ENCODE measurements at places on chromosomes 5 and 9.
A peak's percentile ranks its signal among the peaks of the same experiment; 100 is the strongest.

DNA sequence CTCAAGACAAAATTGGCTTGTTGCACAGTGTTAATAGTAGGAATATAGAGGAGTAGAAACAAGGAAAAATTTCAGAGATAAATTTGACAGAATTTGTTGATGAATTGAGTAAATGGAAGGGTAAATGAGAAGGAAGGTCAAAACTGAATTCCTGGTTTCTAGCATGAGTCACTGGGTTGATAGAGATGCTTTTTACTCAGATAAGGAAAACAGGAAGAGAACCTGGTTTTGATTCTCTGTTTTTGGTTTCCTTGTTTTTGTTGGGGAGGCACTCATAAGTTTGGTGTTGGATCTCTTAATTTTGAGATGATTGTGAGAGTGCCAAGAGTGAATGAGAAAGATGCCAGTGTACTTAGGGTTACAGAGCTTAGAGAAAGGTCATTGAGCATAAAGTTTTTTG lies 7.1 kb downstream of the LRRC70 start:
- DNase-seq, result no peak

DNA sequence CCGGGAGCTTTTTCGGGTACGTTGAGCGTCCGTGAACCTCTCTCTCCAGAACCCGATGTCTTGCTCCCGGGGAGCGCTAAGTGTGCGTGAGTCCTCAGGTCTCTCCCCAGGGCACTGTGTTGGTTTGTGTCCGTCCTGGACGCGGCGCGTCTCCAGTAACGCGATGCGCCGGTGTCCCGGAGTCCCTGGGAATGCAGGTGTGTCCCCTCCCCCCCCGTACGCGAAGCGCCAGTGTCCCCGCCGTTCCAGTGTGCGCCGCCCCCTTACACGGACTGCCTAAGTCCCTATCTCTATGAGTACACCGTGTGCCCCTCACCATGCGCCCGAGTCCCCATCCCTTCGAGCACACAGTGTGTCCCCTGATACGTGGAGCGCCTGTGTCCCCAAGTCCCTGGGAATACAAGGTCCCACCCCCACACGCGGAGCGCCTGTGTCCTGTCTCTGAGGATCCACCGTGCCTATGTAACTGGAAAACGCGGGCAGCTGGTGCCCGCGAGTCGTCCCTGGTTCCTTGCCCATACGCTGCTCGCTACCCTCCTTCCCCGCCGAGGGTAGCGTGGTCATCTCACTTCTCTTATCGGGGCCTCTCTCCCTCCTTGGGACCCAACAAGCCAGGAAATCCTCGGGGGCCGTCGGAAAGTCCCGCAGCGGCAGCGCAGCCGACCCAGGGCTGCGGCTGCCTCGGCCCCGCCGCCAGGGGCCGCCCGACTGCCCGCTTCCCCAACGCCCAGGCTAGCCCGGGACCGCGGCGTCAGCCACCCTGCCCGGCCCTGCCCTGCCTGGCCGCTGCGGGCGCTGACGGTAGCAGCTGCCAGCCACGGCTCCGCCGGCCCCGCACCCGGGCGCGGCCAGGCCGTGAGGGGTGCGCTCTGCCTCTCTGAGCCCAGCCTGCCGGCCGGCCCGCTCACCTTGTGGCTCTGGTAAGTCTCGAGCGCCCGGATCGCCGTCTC lies 709 bp downstream of the ELL2 start:
- DNase-seq, result peak; percentile 84

GRCh38 chr5:93296338-93296737 lies 284.7 kb downstream of the NR2F1-AS1 start:
- DNase-seq, result peak; percentile 58

DNA sequence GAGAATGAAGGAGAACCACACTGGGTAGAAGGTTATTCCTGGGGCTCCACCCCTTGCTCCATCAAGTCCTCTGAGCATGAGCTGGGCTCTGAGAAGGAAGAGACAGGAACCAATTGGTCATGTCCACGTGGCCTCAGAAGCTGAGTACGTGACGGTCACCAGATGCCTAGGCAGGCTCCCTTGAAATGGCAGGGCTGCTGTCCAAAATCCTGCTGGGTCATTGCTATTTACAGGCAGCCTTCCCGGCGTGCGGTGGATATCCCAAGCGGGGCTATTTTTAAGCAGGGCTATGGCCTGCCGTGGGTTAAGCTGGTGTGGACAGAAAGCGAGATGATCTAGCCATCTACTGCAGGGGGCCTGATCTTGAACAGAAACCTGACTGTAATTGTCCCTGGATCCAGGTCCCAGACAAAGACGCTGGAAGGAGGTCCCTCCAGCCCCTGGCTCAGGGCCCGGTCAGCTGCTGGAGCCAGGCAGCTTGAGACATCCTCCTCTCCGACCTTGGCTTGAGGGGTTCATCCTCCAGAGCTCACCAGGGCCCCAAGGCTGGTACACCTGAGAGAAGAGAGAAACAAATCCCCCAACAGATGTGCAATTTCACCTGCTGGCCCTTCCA lies 550 bp upstream of the CKMT2 start:
- peak; percentile 7 for DNase-seq

- DNase-seq, result no peak
Observed at GRCh38 chr9:17229945-17230560, 95.2 kb downstream of the CNTLN start.

- no peak for DNase-seq
Observed at GRCh38 chr5:138840103-138840502, 35.0 kb downstream of the LRRTM2 start.

DNA sequence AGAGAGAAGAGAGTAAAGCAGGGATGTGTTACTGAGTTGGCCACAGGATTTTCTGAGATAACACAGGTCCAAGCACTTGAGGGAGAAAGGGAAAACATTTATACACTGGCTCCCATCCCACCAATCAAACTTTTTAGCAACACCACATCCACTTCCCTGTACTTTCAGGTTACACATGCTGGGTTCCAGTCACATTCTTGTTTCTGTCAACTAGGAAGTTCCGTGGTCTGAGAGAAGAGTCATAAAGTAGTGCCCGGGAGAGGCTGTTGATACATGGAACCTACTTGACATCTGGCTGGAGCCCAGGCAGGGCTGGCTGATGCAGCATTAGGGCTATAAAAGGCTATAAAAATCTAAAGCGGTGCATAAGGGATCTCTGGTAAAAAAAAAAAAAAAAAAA lies 473.9 kb upstream of the COX7C start:
- no peak for DNase-seq

GRCh38 chr9:117293206-117294114 lies 121.4 kb downstream of the ASTN2 start:
- no peak for DNase-seq

- no peak for DNase-seq
Observed at GRCh38 chr5:92633176-92633575, 947.8 kb downstream of the NR2F1-AS1 start.

- no peak for DNase-seq
Observed at GRCh38 chr5:665956-666711, 27.0 kb downstream of the TPPP start.

DNA sequence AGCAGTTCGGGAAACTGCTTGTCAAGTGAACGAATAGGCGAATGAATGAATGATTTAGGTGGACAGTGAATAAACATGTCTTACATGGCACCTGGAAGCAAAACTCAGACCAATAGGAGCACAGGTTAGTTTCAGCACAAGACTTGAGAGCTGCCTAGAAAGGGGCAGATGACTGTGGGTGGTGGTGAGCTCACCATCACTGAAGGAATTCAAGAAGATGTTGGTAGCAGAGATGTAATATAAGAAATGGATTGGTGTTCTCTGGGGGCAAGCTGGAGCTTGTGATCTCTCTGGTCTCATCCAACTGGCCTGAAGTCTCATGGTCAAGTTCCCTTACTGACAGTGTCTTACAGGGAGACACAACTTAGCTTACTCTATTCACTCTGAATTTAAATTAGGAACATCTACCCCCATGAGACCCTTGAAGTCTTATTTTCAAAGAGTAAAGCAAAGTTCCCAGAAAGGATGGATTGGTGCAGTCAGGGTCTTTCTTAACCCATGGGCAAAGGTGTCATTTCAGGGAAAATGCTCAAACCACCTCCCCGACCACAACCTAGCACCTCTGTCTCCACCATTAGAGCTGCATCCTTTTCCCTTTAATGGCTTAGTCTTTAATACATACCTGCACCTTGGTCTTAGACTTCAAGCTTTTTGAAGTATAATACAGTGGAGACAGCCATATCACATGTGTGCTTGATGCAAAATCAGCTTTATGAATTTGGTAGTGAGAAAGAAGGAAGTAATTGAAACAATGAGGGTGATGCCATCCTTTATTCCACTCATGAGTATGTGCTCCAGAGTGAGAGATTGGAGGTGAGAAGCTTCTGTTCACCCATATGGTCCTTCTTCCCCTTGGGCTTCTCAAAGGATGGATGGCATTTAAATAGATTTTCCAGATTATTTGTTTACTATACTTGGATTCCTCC lies 5.1 kb downstream of the LCP2 start:
- no peak for DNase-seq

- no peak for DNase-seq
Observed at GRCh38 chr5:102622262-102622661, 123.5 kb upstream of the SLCO6A1 start.

- DNase-seq, result no peak
Observed at GRCh38 chr5:157650991-157651611, 1.1 kb downstream of the SOX30 start.

GRCh38 chr5:109654455-109654854 lies 35.3 kb upstream of the MAN2A1 start:
- DNase-seq, result peak; percentile 88

DNA sequence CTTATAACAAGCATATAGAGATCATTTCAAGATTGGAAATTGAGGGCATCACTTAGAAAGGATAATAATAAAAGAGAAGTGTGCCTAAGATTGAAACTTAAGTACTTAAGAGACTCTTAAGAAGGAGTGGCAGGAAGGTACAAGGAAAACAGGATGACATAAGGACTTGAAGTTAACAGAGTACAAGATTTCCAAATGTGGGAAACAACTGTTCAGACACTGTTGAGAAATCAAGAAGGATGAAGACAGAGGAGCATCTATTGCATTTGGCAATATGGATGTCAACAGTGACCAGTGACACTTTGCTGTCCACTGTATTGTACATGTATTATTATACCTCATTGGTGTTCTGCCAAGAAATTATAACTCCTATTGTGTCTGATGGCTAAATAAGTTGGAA lies 157.8 kb upstream of the PTGER4 start:
- DNase-seq, result no peak

DNA sequence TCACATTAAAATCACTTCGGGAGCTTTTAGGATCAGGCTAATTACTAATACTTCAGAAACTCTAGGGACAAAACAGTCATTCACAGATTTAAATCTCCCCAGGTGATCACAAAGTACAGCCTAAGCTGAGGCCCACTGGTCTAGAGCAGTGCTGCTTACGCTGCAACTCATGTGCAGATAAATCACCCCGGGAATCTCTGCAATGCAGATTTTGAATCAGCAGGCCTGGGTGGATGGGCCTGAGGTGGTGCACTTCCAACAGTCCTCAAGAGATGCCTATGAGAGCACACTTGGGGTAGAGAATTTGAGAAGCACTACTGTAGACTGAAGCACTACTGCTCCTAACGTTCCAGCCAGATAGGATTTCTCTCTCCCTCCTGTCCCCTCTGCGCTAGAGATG lies 28.4 kb downstream of the CSF1R start:
- no peak for DNase-seq

DNA sequence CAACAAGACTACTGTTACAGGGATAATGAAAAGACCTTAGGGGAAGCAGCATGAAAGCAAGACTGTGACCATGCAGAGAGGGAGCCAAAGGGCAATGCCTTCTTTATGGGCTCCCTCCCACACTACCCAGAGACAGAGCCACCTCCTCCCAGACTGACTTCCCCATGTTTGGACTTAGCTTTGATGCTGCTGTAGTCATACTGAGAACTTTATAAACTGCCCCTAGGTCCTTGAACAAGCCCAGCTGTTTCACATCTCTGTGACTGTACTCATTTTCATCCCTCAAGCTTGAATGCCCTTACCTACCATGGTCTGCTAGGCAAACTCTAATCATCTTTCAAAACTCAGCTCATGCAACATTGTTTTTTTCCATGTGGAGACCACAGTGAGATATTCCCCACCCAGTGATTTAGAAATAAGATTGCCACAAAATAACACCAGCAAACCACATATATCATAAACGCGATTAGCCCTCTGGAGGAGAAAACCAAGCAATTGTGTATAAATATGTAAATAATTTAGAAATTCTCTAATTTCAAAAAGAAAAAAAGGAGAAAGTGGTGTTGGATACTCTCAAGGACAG lies 23.4 kb upstream of the FAM169A start:
- no peak for DNase-seq

DNA sequence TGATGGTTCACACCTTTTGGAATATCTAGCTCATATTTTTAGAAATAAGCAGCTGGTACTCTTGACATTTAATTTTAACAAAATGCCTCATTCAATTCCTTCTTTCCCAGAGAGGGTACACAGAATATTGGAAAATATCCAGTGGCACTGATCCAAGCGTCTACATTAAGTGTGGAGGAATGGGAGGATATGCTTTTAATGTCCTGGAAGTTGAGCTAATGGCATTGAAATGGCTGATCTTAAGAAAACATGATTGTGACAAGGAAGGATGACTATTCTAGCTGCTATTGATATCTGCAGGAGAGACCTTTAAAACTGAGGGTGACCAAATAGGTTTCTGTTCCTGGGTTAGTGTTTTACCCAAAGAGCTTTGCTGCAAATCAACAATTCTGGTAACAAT lies 30.0 kb downstream of the ZNF366 start:
- DNase-seq, result no peak

GRCh38 chr9:38362852-38363588 lies 29.5 kb upstream of the ALDH1B1 start:
- DNase-seq, result peak; percentile 86

GRCh38 chr5:14266171-14266570 lies 123.0 kb downstream of the TRIO start:
- DNase-seq, result peak; percentile 51

- peak; percentile 46 for DNase-seq
Observed at GRCh38 chr5:147454996-147455677, 54.7 kb downstream of the DPYSL3 start.

- DNase-seq, result no peak
Observed at GRCh38 chr9:132250324-132251262, 88.7 kb downstream of the NTNG2 start.

DNA sequence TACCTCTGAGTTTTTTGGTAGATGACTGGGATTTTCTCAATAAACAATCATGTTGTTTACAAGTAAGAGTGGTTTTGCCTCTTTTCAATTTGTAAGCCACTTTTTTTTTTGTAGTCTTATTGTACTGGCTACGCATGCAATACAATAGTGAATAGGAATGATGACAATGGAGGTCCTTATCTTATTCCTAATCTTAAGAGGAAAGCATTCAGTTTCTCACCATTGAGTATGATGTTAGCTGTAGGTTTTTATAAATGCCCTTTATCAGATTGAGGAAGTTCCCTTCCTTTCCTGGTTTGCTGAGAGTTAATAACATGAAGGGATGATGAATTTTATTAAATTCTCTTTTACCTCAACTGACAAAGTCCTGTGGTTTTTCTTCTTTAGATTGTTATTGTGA lies 155.2 kb downstream of the ADAMTSL1 start:
- DNase-seq, result no peak

GRCh38 chr5:89253666-89254352 lies 370.8 kb upstream of the MEF2C start:
- no peak for DNase-seq

DNA sequence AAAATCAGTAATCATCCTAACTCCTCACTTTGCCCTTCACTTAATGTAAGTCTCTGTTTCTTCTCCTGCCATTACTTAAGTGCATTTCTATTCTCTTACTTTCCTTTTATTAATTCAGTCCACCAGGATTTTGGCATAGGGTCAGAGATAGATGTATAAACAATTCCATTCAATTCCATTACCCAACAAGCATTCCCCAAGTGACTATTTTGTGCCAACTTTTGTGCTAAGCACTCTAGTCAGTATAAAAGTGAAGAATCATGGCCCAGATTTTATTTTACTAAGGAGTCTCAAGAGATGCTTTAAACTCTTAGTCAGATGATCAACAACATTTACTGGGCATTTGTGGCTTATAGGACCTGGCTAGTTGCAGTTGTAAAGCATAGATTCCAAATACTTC lies 159.3 kb downstream of the DMAC1 start:
- no peak for DNase-seq

All from ELR (cell line).